ENCODE measurements at places on chromosomes 2 and 18. TPM values are rescaled to one million over a fixed set of nuclear protein-coding genes. Genes with fewer than 3 reads are reported as not detected.

DNA sequence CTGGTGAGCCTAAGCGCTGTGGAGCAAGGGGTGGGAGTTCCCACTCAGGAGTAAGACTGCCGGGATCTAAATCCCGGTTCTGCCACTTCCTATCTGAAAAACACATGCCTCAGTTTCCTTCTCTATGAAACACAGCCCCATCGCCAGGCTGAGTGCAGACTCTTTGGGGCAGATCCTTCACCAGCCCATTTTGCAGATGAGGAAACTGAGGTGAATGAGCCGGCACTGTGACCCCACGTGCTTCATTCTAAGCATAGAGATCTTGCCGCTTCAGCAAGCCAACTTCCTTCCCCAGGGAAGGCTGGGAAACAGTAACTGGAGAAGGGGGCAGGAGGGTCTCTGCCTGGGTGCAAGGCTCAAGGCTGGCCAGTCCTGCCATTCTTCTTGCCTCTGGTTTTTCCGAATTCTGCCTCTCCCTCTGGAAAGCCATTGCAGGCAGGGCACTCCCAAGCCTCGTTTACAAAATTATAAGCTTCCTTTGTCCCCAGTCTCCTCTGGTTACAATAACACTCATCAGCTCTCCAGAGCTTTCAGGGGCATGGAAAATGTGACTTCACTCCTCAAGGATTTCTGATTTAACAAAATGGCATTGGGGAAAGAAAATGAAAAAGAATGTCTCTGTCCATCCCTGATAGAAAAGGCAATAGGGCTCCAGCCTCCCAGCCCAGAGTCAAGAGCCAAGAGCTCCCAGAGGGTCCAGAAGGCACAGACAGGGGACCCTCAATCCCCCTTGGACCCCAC, 249.2 kb downstream of the TNS1 start:
- no peak for DNase-seq

The CCDC141 gene
- 25.7 TPM for total RNA-seq

DNA sequence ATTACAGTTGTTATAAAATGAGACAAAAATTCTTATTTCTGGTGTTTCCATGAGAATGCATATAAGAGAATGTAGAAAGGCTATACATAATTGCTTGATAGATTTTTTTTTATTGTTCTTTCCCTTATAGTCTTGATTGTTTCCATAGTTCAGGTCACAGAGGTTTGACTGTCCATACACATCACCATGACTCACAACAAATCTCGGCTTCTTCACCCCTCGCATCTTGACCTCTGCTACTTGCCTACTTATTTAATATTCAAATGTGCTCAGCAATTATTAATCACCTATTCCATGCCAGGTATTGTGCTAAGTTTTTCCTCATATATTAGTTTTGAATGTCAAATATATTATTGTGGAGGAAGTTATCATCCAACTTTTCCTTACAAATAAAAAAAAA, 789.6 kb downstream of the RNF144A start:
- no peak for DNase-seq

The INO80C gene
- 34.6 TPM for total RNA-seq

The AQP12B gene
- not detected for total RNA-seq

DNA sequence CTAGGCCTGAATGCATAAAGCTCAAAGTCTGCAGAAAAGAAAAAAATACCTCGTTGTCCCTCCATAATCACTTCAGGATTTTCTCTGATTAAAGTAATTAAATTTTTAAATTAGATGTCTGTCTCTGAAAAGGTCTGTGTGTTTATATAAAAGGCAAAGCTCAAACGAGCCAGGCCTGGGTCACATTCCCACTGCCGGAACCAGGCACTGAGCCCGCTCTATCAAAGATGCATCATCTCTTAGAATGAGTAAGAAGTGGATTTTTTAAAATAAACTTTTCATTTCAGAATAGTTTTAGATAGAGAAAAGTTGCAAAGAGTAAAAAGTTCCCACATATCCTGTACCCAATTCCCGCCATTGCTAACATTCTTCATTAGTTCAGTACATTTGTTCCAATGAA, 202.1 kb upstream of the KYNU start:
- no peak for DNase-seq

- no peak for DNase-seq
These were observed 3.7 kb upstream of the EMILIN2 start for GRCh38 chr18:2843146-2843545.

The HOXD13 gene
- total RNA-seq: not detected

The RIT2 gene
- total RNA-seq: not detected

DNA sequence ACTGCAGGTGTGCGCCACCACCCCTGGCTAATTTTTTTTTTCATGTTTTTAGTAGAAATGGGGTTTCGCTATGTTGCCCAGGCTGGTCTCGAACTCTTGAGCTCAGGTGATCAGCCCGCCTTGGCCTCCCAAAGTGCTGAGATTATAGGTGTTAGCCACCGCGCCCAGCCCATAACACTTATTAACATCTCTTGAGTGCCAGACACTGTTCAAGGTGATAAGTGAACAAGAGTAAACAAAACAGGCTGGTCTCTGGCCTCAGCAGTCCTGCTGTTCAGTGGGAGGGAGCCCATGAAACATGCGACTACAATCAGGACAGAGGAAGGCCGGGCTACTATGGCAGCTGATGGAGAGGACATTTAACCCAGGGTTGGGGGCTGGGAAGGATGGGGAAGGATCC, 42.3 kb downstream of the KCTD1 start:
- no peak for DNase-seq

GRCh38 chr2:84579661-84580060, 63.4 kb downstream of the DNAH6 start:
- no peak for DNase-seq

DNA sequence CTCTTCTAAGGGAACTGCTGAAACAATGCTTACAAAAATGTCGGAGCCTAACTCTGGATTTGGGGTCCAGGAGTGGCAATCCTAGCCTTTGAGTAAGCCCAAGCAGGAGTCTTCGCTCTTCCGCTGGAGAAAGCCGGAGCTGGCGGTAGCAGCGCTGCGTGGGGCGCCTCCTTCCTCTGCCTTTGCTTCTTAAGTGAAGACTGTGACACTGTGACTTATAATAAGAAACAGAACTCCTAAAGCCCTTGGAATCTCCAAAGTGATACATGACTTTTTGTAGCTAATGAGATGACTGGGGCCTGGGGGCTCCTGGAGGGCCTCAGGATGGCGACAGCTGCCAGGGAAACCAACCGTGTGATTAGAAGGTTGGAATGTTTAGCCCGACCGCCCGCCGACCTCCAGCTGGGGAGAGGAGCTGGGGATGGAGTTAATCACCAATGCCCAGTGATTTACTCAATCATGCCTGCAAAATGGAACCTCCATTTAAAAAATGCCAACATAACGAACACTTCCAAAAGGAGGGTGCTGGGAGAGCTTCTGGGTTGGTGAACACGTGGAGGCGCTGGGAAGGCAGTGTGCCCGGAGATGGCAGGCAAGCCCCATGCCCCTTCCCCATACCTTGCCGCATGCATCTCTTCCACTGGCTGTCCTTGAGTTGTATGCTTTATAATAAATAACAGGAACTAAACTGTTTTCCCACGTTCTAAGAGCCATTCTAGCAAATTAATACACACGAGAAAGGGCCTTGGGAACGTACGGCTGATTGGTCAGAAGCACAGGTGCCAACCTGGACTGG, 29.0 kb upstream of the MAL start:
- peak; percentile 47 for DNase-seq

DNA sequence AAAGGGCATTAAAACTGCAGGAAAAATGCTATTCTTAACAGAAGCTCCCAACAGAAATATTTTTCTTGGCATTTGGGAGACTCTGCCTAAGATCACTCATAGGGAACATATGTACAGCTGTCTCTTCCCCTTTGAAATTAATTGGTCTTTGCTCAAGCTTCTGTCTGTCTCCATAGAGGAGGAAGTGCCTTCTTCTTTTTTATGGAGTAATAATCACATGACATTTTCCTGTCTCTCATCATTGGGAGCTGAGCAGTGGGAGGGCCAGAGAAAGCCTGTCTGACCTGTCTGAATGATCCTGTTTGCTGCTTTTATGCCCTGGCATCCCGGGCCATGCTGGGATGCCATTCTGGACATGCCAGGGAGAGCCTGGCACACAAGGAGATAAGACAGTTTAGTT, 145.6 kb downstream of the AQP4 start:
- DNase-seq: no peak

GRCh38 chr2:174431902-174432301, 36.4 kb downstream of the SCRN3 start:
- DNase-seq: no peak

The IL36RN gene
- total RNA-seq: not detected

Data from upper lobe of right lung (tissue), 1 donor.